ENCODE measurements at places on chromosomes 4 and X. TPM values are rescaled to one million over a fixed set of nuclear protein-coding genes. Genes with fewer than 3 reads are reported as not detected.

PROM1 gene
- 3.4 TPM for total RNA-seq

MAPK10 gene
- 3.3 TPM for total RNA-seq

TADA2B gene
- 17.5 TPM for total RNA-seq

TCEAL5 gene
- not detected for total RNA-seq

NKX1-1 gene
- total RNA-seq = not detected

CCKAR gene
- not detected for total RNA-seq

FRG2 gene
- not detected for total RNA-seq

TCEAL6 gene
- total RNA-seq = not detected

POU4F2 gene
- total RNA-seq = not detected

SLC49A3 gene
- total RNA-seq = 8.9 TPM

CXorf49B gene
- total RNA-seq = not detected
